ENCODE measurements at places on chromosomes 7 and 10.

DNA sequence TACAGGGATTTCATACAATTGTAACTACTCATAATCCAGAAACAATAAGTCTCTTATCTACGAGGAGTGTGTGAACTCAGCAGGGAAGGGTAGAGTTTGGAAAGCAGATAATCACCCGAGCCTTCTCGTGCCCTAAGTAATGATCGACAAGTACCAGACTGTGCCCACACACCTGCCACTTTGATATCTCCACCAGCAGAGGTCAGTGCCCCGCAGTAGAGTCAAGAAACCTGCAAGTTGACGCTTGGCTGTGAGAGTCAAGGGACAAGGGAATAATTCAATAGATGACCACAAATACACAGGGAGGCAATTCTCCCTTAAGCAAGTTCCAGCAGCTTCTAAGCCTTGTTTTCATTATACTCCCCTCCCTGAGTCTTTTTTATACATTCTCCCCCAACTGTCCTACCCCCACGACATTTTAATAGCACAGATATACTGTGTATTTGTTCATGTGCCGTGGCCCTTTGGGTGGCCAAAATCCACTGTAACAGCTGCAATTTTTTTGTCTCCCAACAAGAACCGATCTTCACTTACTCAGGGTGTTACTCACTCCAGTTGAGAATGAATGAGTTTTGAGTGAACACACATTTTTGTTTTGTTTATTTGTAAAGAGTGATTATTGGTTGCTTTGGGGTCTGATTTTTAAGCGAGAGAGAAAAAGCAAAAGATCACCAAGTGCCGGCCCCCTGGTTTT lies 106.9 kb upstream of the RHEB start:
- no peak overlapping the region for H3K4me3 ChIP-seq
- DNase-seq = no peak
- no peaks in the 10 kb centered on the region for H3K27me3 ChIP-seq
- H3K36me3 ChIP-seq = peaks cover 27% of the 10 kb centered on the region

GRCh38 chr7:25858525-25859411 lies 293.2 kb upstream of the NFE2L3 start:
- no peak overlapping the region for H3K4me3 ChIP-seq
- peak; percentile 35 for DNase-seq
- H3K4me1 ChIP-seq = peaks cover 35% of the 10 kb centered on the region
- H3K27me3 ChIP-seq = peaks cover 14% of the 10 kb centered on the region
- no peak overlapping the region for H3K27ac ChIP-seq

DNA sequence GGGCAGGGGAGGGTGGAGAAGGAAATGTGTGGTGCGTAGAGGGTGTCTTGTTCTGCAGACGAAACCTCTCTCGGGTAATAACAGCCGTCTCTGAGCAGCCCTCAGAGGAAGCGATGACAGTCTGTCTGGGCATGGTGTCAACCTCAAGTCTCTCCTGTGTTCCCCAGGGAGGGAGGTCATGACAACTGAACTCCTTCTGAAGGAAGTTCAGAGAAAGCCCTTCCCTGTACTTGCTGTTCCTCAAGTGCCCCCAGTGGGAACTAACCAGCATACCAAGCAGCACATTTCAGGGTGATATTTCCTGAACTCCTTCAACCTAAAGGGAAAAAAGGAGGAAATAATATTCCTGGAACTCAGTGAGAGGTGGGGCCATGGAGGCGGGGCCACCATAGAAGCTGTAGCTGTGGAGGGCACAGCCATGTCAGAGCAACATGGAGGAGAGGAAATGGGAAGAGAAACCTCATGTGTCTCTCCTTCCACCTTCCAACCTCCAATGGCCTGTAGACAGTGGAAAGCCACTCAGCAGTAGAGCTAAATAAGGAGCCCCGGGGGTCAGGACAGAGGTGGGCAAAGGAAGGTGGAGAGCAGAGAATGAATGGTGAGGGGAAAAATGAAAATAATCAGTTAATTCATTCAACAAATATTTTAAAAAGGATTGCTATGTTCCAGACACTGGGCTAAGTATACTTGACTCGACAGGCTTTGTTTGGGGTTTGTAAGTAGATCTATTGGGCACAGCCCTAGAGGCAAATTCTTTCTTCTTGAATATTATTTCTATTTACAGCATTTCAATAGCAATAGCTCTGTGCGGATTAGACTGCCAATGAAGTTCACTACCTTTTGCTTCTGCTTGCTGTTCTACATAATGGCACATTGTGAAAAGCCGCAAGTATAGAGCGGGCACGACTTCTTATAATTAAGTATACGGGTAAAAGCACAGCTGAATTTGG lies 61.0 kb upstream of the AOAH start:
- peak overlapping the region; percentile 88 for H3K27ac ChIP-seq
- peak; percentile 67 for DNase-seq
- H3K4me3 ChIP-seq = peak overlapping the region; percentile 58
- no peaks in the 10 kb centered on the region for H3K27me3 ChIP-seq

GRCh38 chr7:118312966-118313365 lies 88.5 kb downstream of the ANKRD7 start:
- no peak overlapping the region for H3K4me3 ChIP-seq
- peaks cover 8% of the 10 kb centered on the region for H3K4me1 ChIP-seq
- DNase-seq = no peak
- H3K36me3 ChIP-seq = no peaks in the 10 kb centered on the region
- H3K27me3 ChIP-seq = peaks cover 22% of the 10 kb centered on the region

GRCh38 chr7:70355198-70356020 lies 757.1 kb downstream of the AUTS2 start:
- no peaks in the 10 kb centered on the region for H3K36me3 ChIP-seq
- no peak for DNase-seq
- no peak overlapping the region for H3K4me3 ChIP-seq
- peaks cover 14% of the 10 kb centered on the region for H3K4me1 ChIP-seq
- H3K27me3 ChIP-seq = no peaks in the 10 kb centered on the region
- no peak overlapping the region for H3K27ac ChIP-seq

GRCh38 chr10:98394851-98395440 lies 20.0 kb downstream of the PYROXD2 start:
- no peaks in the 10 kb centered on the region for H3K27me3 ChIP-seq
- no peak overlapping the region for H3K27ac ChIP-seq
- no peak overlapping the region for H3K4me3 ChIP-seq
- DNase-seq = no peak

GRCh38 chr10:80512031-80512526 lies 25.6 kb upstream of the SH2D4B start:
- DNase-seq = no peak
- peaks cover 91% of the 10 kb centered on the region for H3K36me3 ChIP-seq
- H3K27me3 ChIP-seq = no peaks in the 10 kb centered on the region
- no peak overlapping the region for H3K4me3 ChIP-seq

- no peak for DNase-seq
- H3K27me3 ChIP-seq = peaks cover 2% of the 10 kb centered on the region
- H3K27ac ChIP-seq = no peak overlapping the region
- H3K36me3 ChIP-seq = no peaks in the 10 kb centered on the region
- no peak overlapping the region for H3K4me3 ChIP-seq
These were observed 18.5 kb downstream of the TMEM72 start for GRCh38 chr10:44929356-44930255.

DNA sequence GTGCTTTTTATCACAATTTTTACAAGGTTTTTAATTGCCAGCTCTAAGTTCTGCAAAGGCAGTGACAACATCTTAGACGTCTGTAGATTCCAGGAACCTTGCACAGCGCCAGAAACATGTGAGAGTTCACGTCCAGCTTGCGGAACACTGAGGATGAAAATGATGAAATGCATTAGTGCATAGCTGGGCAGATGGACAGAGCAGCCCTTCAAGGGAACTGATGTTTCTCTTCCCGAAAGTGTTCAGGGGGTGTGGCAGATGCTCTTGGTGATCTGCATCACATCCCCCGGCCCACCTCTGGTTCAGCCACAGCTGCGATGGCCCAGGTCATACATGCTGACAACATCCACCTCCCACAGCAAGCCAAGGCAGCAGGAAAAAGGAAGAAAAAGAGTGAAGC lies 40.9 kb downstream of the ITIH5 start:
- peaks cover 2% of the 10 kb centered on the region for H3K27me3 ChIP-seq
- H3K4me3 ChIP-seq = no peak overlapping the region
- DNase-seq = no peak
- H3K27ac ChIP-seq = no peak overlapping the region
- no peaks in the 10 kb centered on the region for H3K4me1 ChIP-seq

GRCh38 chr7:6479067-6479466 lies 31.3 kb upstream of the DAGLB start:
- peak overlapping the region; percentile 90 for H3K27ac ChIP-seq
- peaks cover 80% of the 10 kb centered on the region for H3K4me1 ChIP-seq
- no peaks in the 10 kb centered on the region for H3K27me3 ChIP-seq
- peaks cover 82% of the 10 kb centered on the region for H3K36me3 ChIP-seq
- H3K4me3 ChIP-seq = peak overlapping the region; percentile 58

- H3K27me3 ChIP-seq = no peaks in the 10 kb centered on the region
- no peak for DNase-seq
- H3K27ac ChIP-seq = no peak overlapping the region
- peaks cover 8% of the 10 kb centered on the region for H3K4me1 ChIP-seq
- peaks cover 95% of the 10 kb centered on the region for H3K36me3 ChIP-seq
These were observed 39.7 kb downstream of the ZNF33A start for GRCh38 chr10:38050212-38050611.

GRCh38 chr7:30162133-30162532 lies 27.3 kb downstream of the MTURN start:
- no peaks in the 10 kb centered on the region for H3K27me3 ChIP-seq
- no peaks in the 10 kb centered on the region for H3K36me3 ChIP-seq
- no peak for DNase-seq
- no peak overlapping the region for H3K4me3 ChIP-seq
- H3K4me1 ChIP-seq = peaks cover 58% of the 10 kb centered on the region

- no peak for DNase-seq
- peaks cover 2% of the 10 kb centered on the region for H3K4me1 ChIP-seq
- H3K36me3 ChIP-seq = no peaks in the 10 kb centered on the region
- peaks cover 9% of the 10 kb centered on the region for H3K27me3 ChIP-seq
- H3K27ac ChIP-seq = no peak overlapping the region
- no peak overlapping the region for H3K4me3 ChIP-seq
These were observed 249.8 kb downstream of the AUTS2 start for GRCh38 chr7:69847921-69848612.

DNA sequence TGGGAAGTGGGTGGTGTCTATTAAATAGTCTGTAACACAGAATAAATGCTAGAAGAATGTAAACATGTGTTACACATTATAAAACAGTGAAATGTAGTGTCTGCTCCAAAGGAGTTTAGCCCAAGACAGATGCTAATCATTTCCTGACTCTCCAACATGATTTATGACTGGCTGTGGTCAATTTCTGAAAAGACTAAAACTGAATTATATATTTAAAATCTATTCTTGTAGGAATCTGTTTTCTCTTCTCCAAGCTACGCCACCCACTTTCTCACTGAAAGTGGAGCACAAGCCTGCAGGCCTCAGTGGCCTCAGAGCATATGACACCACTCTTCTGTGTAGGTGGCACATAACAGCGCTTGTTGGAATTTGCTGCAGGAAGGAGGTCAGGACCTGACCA lies 44.4 kb downstream of the CTTNBP2 start:
- no peaks in the 10 kb centered on the region for H3K27me3 ChIP-seq
- no peaks in the 10 kb centered on the region for H3K36me3 ChIP-seq
- DNase-seq = no peak
- H3K4me3 ChIP-seq = no peak overlapping the region
- no peaks in the 10 kb centered on the region for H3K4me1 ChIP-seq

GRCh38 chr10:78028438-78029268 lies 662 bp downstream of the POLR3A start:
- no peaks in the 10 kb centered on the region for H3K27me3 ChIP-seq
- H3K27ac ChIP-seq = peak overlapping the region; percentile 97
- peaks cover 55% of the 10 kb centered on the region for H3K36me3 ChIP-seq

- no peaks in the 10 kb centered on the region for H3K27me3 ChIP-seq
- no peak for DNase-seq
- no peak overlapping the region for H3K4me3 ChIP-seq
- H3K27ac ChIP-seq = no peak overlapping the region
- peaks cover 9% of the 10 kb centered on the region for H3K4me1 ChIP-seq
These were observed 8.3 kb upstream of the GDF10 start for GRCh38 chr10:47291682-47292081.

- no peak overlapping the region for H3K4me3 ChIP-seq
- peaks cover 30% of the 10 kb centered on the region for H3K4me1 ChIP-seq
- H3K27ac ChIP-seq = no peak overlapping the region
- H3K27me3 ChIP-seq = peaks cover 83% of the 10 kb centered on the region
These were observed 10.6 kb downstream of the SKIDA1 start for GRCh38 chr10:21514818-21515351.

GRCh38 chr10:71396084-71396710 lies 523 bp upstream of the CDH23 start:
- H3K4me1 ChIP-seq = peaks cover 10% of the 10 kb centered on the region
- no peak overlapping the region for H3K27ac ChIP-seq
- H3K27me3 ChIP-seq = peaks cover 70% of the 10 kb centered on the region

DNA sequence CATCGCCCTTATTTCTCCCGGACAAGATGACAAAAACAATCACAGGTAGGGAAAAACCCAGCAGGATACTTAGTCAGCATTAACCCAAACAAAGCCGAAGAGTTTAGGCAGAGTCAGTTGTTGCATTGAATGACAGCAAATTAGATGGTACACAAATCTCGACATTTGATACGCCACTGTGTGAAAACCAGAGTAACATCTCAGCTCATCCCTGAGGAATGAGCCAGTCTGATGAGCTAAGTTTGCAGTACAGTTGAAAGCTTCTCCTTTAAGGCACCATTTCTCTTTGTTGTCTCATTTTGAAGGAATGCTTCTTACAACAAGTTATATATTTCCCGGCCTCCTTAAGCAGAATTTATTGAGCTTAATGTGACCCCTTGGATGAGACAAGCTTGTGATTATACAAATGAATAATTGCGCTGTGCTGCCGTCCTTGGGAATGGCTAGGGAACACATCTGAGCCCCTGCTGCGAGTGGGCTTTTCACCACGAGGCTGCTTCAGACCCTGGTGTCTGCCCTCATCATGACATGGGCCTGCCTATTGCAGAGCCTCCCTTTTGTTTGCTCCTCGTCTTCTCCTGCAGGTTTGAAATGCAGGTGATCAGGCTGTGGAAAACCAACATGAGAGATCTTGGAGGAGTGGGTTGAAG lies 137.3 kb downstream of the CELF2 start:
- H3K27me3 ChIP-seq = no peaks in the 10 kb centered on the region
- no peaks in the 10 kb centered on the region for H3K36me3 ChIP-seq
- H3K27ac ChIP-seq = peak overlapping the region; percentile 22
- peaks cover 90% of the 10 kb centered on the region for H3K4me1 ChIP-seq

DNA sequence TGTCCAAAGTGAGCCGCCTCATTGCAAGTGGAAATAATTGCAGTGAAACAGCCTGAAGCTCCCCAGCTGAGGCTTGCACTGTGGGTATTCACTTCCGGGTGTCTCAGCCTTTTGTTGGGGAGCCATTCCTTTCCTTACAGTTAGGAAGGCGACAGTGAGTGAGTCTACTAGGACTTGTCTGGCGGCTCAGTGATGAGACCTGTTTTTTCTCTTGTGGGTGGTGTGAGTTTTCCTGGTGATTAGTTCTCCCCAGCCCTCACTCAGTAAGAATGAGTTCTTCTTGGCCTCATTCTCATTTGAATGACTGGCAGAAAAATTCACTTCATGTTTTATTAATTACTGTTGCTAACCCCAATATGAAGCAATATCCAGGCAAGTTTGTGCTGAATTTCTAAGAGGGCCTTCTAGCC lies 2.6 kb downstream of the PGAM1 start:
- H3K27me3 ChIP-seq = no peaks in the 10 kb centered on the region
- H3K4me3 ChIP-seq = peak overlapping the region; percentile 96
- H3K36me3 ChIP-seq = peaks cover 80% of the 10 kb centered on the region
- peak overlapping the region; percentile 99 for H3K27ac ChIP-seq
- DNase-seq = peak; percentile 54

All from activated T-cell treated with anti-CD3 and anti-CD28 coated beads, Interleukin-2, amount 50 U/mL, for 24 hours (primary cell).